Left hindlimb (tissue), 1 donor: ENCODE measurements at places on chromosomes 16 and 17.

- DNase-seq: no peak
These were observed 58.7 kb downstream of the PLXDC1 start for GRCh38 chr17:39092692-39093230.

DNA sequence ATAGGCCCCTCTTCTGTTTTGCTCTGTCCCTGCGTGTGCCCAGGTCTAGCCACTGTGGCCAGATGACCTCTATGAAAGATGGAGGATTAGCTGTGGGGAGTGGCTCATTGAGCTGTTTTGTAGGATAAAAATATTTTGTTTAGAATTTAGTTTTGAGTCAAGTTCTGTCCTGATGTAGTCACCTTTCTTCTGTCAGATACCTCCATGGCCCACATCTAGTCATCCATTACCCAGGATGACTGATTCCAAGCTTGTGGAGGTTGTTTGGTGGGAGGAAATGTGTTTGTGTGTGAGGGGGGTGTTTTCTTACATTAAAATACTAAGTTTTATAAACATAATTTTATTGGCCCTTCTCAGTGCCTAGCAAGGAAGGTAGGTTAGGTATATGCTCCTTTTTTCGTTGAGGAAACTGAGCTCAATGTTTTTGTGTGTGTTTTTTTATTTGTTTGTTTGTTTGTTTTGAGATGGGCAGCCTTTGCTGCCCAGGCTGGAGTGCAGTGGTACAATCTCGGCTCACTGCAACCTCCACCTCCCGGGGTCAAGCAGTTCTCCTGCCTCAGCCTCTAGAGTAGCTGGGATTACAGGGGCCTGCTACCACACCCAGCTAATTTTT, 16.3 kb downstream of the SNX11 start:
- DNase-seq: no peak

DNA sequence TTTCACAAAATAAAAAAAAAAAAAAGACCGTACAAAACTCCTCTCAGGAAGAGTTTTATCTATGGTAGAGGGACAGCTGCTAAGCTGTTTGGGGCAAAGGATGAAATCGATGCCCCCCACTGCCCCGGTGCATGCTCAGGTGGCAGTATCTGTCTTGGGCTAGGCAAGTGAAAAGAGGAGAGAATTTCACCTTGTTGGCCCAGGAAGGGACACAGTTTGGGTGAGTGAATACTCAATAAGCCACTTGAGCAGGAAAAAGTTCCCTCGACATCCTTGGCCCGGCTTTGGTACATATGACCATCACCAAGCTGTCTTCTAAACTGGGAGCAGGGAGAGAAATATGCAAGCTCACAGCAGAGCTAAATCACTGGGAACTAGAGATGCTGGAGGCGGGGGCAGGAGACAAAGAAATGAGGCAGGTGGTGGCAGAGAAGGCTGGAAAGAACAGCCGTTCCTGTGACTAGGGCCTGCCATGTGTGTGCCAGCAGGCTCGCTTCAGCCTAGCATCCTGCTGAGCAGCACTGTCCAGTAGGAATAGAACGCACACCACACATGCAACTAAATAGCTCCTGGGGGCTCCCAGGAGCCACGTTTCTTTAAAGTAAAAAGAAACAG, 8.2 kb upstream of the EIF1 start:
- no peak for DNase-seq

DNA sequence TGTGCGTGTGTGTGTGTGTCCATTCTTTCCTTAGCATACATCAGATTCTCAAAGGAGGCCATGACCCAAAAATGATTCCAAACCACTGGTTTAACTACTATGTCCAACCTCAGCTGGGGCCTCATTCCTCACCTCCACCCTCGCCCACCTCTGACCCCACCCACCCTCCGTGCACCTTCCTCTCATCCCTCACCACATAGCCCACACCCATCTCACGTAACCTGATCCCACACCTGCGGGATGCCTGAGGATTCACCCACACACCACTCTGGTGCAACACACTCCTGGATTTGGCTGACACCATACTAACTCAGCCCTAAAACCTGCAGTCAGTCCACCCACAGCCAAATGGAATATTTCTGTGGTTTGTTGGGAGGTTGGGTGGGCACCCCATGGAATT, 3.3 kb upstream of the CSNK2A2 start:
- no peak for DNase-seq

DNA sequence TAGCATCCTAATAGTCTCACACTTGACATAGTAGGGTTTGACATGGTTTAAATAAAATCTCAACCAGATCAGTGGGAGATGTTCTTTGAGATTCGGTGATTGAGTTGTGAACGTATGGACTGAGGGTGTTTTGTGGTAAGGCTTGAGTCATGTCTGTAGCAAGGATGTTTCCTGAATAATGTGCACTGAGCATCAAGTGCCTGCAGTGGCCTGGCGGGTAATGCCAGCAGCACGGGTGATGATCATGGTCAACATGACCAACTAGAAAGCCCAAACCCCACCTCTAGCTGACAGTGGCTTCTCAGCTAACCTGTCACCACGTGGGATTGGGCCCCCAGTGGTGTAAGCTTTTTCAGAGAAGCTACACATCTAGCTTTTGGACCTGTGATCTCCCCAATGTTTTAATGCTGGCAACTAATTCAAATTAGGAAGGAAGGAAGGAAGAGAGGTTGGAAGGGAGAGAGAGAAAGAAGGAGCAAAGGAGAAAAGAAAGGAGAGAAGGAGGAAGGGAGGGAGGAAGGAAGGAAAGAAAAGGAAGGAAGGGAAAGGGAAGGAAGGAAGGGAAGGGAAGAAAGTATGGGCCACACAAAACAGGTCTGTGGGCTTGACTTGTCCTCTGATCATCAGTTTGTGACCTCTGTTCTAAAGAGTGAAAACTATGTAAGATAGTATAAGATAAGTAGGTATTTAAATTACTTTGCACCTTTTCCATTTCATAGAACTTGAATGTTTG, 55.4 kb downstream of the WWOX start:
- DNase-seq: no peak

GRCh38 chr17:62848334-62848733, 40.2 kb upstream of the MARCHF10 start:
- DNase-seq: no peak

- no peak for DNase-seq
These were observed 28.0 kb upstream of the B4GALNT2 start for GRCh38 chr17:49104511-49105074.

DNA sequence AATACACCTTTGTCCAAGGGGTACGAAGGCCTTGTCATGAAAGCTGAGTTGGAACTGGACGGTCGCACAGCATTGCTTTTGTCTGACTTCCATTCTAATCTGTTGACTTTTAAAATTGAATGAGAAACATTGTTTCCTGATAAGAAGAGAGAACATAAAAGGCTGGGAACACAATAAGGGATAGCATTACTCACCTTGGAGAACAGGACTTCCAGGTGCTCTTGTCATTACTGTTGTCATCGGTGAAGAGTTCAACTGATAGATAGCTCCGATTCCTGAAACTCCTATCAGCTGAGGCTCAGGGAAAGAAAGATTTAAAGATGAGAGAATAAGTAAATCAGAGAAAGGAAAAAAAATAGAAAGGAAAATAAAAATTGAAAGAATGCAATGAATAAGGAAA, 351.1 kb downstream of the KCNJ2 start:
- DNase-seq: no peak

DNA sequence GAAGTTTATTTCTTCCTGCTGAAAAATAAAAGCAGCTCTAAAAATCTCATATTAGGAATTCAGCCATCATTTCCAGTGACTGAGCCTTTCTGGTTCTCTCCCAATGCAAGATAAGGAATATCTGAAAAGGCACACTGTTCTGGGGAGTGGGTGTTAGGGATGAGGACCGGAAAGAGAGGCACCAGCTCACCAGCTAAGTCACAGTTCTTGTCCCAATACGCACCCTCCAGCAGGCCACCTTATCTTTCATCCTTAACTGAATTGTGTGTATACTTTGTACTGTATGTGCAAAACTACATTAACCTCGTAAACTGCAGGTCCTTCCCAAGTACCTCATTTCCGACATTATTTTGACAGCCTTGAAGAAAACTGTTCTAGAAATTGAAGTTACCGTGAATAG, 11.0 kb downstream of the AMFR start:
- no peak for DNase-seq

- DNase-seq: no peak
These were observed 52.5 kb downstream of the NKD1 start for GRCh38 chr16:50600582-50601283.

DNA sequence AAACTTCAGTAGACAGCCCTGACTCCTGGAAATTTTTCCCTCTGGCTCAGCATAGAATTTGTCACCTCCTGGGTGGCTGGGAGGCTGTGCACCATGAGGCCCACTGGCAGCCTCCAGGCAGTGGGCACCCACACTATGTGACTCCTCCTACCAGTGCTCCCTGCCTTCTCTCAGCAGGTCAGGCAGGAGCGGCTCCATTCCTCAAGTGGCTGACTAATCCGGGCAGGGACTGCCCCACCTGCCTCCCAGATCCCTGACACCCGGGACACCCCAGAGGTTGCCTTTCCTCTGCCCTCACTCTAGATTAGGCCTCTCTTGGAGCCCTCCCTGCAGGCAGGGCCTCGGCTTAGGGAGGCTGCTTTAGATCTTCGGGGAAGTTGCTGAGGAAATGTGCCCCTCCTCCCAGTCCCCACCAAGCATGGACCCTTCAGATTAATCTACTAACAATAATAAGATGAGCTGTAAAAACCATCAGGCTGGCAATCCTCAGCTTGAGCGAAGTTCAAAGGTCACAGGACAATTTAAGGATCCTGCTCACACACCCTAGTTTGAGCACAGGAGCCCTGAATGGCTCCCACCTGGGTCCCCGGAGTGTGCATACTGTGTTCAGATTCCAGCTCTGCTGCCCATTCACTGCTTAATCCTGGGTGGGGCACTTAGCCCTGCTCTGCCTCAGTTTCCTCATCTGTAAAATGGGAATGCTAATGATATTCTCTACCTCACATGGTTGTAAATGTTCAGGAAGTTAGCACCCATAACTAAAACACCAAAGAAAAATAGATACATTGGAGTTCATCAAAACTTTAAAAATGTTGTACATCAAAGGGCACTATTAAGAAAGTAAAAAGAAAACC, 10.0 kb upstream of the MYCBPAP start:
- DNase-seq: no peak

DNA sequence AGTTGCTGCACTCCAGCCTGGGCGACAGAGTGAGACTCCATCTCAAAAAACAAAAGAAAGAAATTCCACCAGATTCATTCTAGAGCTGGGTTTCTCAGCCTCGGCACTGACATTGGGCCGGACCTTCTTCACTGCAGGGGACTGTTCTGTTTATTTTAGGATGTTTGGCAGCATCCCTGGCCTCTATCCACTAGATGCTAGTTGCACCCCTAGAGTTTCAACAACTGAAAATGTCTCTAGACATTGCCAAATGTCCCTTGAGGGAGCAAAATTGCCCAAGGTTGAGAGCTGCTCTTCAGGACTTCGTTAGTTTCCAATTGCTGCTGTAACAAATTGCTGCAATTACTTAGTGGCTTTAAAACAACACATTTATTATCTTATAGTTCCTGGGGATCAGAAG, 7.2 kb downstream of the EEF2K start:
- DNase-seq: no peak

DNA sequence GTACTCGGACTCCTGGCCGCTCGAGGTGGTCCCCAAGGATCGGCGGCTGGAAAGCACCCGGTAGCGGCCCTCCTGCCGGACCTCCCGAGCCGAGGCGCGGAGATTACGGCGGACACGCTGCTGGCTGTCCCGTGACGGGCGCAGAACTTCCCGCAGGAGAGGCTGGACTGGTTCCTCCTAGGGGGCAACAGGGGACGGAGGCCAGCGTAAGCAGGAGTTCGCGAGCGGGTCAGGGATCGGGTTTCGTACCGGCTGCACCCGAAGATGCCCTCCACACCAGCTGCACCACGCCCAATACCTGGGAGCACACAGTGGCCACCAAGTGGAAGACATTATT, 341 bp downstream of the SLC7A6OS start:
- DNase-seq: peak; percentile 39

DNA sequence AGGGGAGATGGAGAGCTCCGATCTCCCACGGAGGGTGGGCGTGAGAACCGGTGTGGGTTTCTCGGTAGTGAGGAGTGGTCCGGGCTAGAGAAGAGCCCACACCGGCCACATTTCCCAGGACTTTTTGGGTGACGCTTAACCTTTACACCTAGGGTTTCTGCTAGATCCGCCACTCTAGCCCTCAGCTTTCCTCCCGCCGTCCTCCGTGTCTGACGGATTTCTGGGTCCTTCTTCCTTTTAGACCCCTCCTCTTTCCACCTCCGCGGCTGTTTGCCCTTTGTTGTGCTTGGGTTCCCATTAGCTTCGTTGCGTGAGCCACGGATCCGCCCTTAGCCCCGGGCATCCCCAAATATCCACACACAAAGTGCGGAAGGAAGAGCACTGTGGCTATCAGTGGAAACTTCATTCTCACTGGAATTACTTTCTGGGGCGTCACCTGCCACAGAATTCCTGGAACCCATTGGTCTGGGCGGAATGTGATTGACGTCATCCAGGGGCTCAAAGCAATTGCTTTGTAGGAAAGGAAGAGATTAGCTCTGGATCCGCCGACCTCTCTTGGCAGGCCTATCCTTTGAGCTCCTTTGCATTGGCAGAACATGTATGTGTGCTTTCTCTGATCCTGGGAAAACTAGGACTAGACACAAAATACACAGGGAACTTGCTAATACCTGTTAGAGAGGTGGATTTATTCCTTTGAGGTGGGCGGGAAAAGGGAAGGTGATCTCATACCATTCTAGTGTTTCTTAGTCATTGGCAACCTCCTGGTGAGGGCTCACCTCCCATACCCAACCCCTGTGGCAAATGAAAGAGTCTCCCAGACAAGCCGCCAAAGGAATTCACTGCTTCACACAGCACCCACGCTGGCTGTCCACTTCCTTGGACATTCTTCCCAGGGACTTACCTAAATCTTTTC, 654 bp downstream of the TNFAIP1 start:
- DNase-seq: peak; percentile 78

- no peak for DNase-seq
These were observed 1.8 kb upstream of the RBFOX3 start for GRCh38 chr17:79612468-79613194.

GRCh38 chr16:67803894-67804293, 2.5 kb downstream of the RANBP10 start:
- no peak for DNase-seq

GRCh38 chr17:15981208-15981607, 18.3 kb downstream of the ZSWIM7 start:
- DNase-seq: no peak

- DNase-seq: no peak
These were observed 44.1 kb upstream of the MGAT5B start for GRCh38 chr17:76824093-76824492.

GRCh38 chr17:69812240-69812837, 262.7 kb upstream of the KCNJ16 start:
- DNase-seq: no peak

DNA sequence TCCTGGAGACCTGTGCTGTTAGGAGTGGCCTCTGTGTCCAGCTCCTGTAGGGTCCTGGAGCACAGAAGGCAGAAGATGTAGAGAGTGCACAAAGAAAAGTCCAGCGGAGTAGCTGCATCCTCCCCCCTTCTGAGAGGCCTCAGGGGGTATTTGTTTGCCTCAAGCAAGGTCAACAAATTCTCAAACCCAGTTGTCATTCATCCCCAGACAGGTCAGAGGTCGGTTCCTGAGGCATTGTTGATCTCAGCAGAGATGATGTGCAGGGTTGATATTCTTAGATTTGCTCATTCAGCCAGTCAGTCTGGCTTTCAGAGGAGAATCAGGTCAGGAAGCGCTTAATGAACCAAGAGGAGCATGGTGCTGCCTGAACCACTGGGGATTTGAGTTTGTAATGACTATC, 8.3 kb upstream of the RBFOX1 start:
- DNase-seq: no peak
